Stimulated activated naive B cell treated with anti-CD40 and anti-IgM and Interleukin-4, amounts not matched to agents 10 μg/mL and 1 μg/mL and 100 μg/mL, for 72 hours (primary cell): ENCODE measurements at places on chromosomes 6 and 20.

DNA sequence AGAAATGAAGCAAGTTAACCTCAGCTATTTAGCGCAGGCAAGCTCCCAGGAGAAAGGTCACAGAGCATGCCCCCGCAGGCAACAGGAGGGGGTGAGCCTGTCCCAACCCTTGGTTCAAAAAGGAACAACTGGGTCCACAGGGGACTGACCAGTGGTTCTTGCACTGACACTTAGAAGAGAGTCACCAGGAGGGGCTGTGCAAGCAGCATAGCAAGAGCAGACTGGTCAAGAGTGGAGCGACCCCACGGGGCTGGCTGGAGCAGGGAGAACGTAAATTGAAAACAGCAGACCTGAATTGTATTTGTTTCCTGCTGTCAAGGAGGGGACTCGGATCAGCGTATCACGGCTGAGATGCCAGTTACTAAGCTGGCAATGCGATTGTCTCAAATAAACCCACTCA, 32.8 kb downstream of the GABRR1 start:
- no peak for DNase-seq

- no peak for DNase-seq
These were observed 26.3 kb upstream of the UBR2 start for GRCh38 chr6:42537536-42537935.

DNA sequence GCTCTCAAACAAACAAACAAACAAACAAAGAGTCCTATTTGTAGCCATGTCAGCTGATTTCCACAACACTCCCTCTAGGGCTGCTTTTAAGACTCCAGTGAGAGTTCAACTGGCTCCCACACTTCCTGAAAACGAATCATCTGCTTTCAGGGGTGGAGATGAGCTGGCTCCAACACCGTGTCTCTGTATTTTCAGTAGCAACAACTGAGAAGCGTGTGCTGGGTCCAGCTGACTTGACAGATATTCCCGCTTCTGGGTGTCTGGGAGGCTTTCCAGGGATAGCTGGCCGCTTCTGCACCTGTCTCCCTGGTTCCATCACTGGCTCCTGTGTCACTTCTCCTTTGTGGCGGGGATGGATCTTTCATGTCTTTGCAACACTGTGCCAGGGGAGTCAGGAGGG, 272.5 kb upstream of the SOX4 start:
- no peak for DNase-seq

- no peak for DNase-seq
These were observed 44.8 kb downstream of the PTPN1 start for GRCh38 chr20:50554694-50555579.

GRCh38 chr6:33621711-33622388, 728 bp downstream of the ITPR3 start:
- no peak for DNase-seq
